Activated CD4-positive, alpha-beta T cell treated with anti-CD3 and anti-CD28 coated beads for 36 hours (primary cell): ENCODE measurements at places on chromosomes 5 and 9. TPM values are rescaled to one million over a fixed set of nuclear protein-coding genes. Genes with fewer than 3 reads are reported as not detected.

GRCh38 chr9:20479419-20480155 lies 142.7 kb downstream of the MLLT3 start:
- no peak overlapping the region for H3K27ac ChIP-seq
- H3K36me3 ChIP-seq = no peaks in the 10 kb centered on the region
- no peaks in the 10 kb centered on the region for H3K27me3 ChIP-seq
- DNase-seq = no peak
- H3K4me1 ChIP-seq = peaks cover 53% of the 10 kb centered on the region
- no peak overlapping the region for H3K4me3 ChIP-seq

GRCh38 chr9:119420231-119420630 lies 51.0 kb upstream of the BRINP1 start:
- H3K27ac ChIP-seq = no peak overlapping the region
- no peak for DNase-seq
- no peaks in the 10 kb centered on the region for H3K4me1 ChIP-seq
- no peak overlapping the region for H3K4me3 ChIP-seq
- no peaks in the 10 kb centered on the region for H3K27me3 ChIP-seq
- H3K36me3 ChIP-seq = no peaks in the 10 kb centered on the region

- H3K36me3 ChIP-seq = no peaks in the 10 kb centered on the region
- no peak overlapping the region for H3K4me3 ChIP-seq
- H3K27me3 ChIP-seq = no peaks in the 10 kb centered on the region
- DNase-seq = no peak
These were observed 208.5 kb downstream of the TMEM161B start for GRCh38 chr5:88060194-88060593.

- peak overlapping the region; percentile 81 for H3K27ac ChIP-seq
- peaks cover 35% of the 10 kb centered on the region for H3K4me1 ChIP-seq
- no peak for DNase-seq
- peaks cover 15% of the 10 kb centered on the region for H3K36me3 ChIP-seq
- peak overlapping the region; percentile 83 for H3K4me3 ChIP-seq
These were observed 984 bp upstream of the RAD23B start for GRCh38 chr9:107281922-107282667.

- H3K4me3 ChIP-seq = no peak overlapping the region
- H3K36me3 ChIP-seq = no peaks in the 10 kb centered on the region
- H3K27me3 ChIP-seq = no peaks in the 10 kb centered on the region
- no peaks in the 10 kb centered on the region for H3K4me1 ChIP-seq
- H3K27ac ChIP-seq = no peak overlapping the region
These were observed 273.9 kb downstream of the GADD45G start for GRCh38 chr9:89878687-89879086.

DNA sequence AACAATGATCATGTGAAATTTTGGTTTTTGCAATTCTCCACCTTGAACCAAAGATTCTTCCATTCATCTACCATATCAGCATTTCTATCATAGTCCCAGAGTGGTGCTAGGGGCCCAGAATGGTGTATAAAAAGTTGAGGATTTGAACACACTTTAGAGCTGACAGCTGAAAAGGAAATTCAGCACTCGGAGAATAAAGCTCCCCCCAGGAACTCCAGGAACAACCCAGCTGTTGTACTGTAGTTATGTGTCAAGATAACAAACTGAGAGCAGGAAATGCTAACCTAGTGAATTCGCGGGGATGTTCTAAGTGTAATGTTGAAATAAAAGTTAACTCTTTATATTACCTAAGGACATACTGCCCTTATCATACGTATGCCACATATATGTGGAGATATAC lies 216.7 kb downstream of the NFIB start:
- H3K36me3 ChIP-seq = no peaks in the 10 kb centered on the region
- H3K27ac ChIP-seq = no peak overlapping the region
- no peaks in the 10 kb centered on the region for H3K27me3 ChIP-seq
- H3K4me3 ChIP-seq = no peak overlapping the region

- H3K27me3 ChIP-seq = no peaks in the 10 kb centered on the region
- no peak overlapping the region for H3K4me3 ChIP-seq
- no peaks in the 10 kb centered on the region for H3K4me1 ChIP-seq
- H3K36me3 ChIP-seq = no peaks in the 10 kb centered on the region
These were observed 2011.3 kb downstream of the EFNA5 start for GRCh38 chr5:105659396-105659795.

DNA sequence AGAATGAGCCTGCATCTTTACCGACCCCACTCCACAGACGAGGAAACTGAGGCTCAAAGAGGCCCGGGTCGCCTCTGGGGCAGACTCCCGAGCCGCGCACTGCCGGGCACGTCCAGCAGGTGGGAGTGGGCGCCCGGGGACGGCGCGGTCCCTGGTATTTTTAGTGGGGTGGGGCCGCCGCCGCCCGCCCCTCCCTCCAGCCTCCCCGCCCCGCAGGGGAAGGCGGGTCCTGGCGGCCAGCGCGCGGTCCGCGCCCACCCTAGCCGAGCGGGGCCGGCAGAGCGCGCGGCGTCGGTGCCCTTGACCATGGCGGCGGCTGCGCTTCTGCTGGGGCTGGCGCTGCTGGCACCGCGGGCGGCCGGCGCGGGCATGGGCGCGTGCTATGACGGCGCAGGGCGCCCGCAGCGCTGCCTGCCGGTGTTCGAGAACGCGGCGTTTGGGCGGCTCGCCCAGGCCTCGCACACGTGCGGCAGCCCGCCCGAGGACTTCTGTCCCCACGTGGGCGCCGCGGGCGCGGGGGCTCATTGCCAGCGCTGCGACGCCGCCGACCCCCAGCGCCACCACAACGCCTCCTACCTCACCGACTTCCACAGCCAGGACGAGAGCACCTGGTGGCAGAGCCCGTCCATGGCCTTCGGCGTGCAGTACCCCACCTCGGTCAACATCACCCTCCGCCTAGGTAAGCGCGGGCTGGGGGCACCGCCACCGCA lies at the start of gene LAMC3:
Gene LAMC3, plus strand, starts transcription at position 266 of the 710 bp plus-strand sequence. Its CDS starts 41 bp downstream, at position 307.
- peaks cover 16% of the 10 kb centered on the region for H3K27me3 ChIP-seq
- DNase-seq = peak; percentile 39
- no peak within 1 kb of the TSS for H3K27ac ChIP-seq
- H3K4me3 ChIP-seq = peak within 1 kb of the TSS; percentile 53
- H3K4me1 ChIP-seq = no peaks in the 10 kb centered on the region

DNA sequence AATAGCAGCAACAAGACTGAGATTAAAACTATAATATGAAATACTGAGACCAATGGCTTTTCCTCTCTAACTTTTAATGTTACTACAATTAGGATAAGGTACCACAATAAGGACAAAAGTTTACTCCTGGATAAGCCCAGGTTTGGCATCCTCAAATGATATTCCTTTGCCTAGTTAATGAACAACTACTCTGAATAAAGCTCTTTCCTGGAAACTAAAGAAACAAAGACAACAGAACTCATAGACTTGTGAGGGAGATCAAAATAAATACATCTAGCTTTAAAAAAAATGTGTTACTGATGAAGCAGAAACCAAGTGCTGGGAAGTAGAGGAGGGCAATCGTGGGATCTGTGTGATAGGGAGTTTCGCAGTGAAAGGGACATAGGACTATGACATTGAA lies 19.3 kb upstream of the RAPGEF6 start:
- H3K4me3 ChIP-seq = no peak overlapping the region
- H3K4me1 ChIP-seq = no peaks in the 10 kb centered on the region
- H3K36me3 ChIP-seq = peaks cover 32% of the 10 kb centered on the region
- no peak for DNase-seq
- no peak overlapping the region for H3K27ac ChIP-seq

DNA sequence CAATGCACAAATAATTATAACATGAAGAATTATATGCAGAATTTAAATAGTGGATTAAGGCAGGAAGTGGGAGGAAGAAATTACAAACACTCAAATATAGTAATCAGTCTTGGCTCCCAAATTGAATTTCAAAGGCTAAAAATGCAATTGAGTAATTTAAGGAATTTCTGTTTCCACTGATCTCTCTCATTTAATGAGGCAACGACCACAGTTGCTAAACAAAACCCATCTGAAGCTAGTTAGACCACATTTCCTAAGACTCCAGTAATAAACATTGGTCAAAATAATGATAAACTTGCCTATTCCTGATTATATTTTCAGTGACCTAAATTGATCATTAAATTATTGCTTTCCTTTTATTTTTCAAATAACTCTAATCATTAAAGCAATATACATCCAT lies 174.3 kb upstream of the GRIN3A start:
- H3K4me3 ChIP-seq = no peak overlapping the region
- H3K27ac ChIP-seq = no peak overlapping the region
- no peak for DNase-seq
- no peaks in the 10 kb centered on the region for H3K36me3 ChIP-seq
- H3K27me3 ChIP-seq = no peaks in the 10 kb centered on the region
- H3K4me1 ChIP-seq = no peaks in the 10 kb centered on the region

DNA sequence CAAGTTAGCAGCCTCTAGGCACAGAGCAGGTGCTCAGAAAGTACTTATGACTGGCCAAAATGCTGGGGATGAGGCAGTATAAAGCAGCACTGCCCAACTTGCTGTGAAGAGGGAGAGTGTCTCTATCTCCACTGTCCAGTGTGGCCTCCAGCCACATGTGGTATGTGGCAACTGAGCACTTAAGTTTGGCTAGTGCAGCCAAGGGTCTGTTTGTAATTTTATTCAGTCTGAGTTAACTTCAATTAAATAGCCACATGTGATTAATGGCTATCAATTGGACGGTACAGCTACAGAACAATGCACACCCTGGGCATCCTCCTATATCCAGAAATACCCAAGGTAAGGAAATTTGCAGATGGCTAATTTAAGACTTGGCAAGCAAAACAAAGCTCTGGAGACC lies 26.9 kb downstream of the ROR2 start:
- no peak overlapping the region for H3K27ac ChIP-seq
- no peak overlapping the region for H3K4me3 ChIP-seq
- H3K27me3 ChIP-seq = peaks cover 20% of the 10 kb centered on the region
- no peak for DNase-seq
- no peaks in the 10 kb centered on the region for H3K36me3 ChIP-seq

Gene ADAMTSL1
- not detected for total RNA-seq

Gene F2RL2
- not detected for total RNA-seq

Gene IL3
- 10.8 TPM for total RNA-seq

Gene TRIM32
- total RNA-seq = 12.4 TPM

Gene SLC34A3
- total RNA-seq = not detected

Gene UIMC1
- 50.4 TPM for total RNA-seq

Gene ANKRD34B
- 0.07 TPM for total RNA-seq

Gene TAF11L10
- not detected for total RNA-seq

Gene PCDHB5
- total RNA-seq = not detected

Gene GFRA3
- not detected for total RNA-seq

Gene KIF4B
- 0.05 TPM for total RNA-seq
